ENCODE measurements at places on chromosomes 6 and 20.
A peak's percentile ranks its signal among the peaks of the same experiment; 100 is the strongest.

DNA sequence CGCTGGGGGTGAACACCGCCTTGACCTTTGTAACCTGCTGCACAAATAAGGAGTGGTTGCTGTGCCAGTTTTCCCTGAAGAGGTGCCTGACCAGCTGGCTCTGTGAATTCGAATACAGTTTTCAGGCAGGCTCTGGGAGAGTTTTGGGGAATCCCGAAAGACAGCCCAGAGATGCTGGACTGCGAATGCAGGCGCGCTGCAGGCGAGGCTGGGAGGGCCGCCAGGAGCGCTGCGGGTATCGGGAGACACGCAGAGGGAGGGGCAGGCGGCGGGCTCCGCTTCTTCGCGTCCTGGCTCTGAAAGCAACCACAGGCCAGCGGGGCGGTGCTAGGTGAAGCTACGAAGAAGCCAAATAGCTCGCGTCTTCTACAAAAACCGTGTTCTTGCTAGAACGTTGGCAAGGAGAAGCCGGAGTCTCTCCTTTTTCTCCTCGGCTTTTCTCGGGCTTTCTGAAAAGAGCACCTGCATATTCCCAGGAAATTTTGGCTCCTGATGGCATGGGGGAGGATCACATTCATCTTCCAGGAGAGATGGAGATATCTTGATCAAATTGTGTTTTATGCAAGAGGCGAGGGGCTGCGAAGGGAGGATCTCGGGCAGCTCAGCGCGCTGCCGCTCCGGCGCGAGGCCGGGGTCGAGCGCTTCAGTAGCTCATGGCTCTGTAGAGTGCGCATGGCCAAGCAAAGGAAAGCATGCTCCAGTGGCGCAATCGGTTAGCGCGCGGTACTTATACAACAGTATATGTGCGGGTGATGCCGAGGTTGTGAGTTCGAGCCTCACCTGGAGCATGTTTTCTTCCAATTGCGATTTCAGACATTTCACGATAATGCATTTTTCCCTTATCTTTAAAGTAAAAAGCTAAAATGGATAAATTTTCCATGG lies 158.1 kb upstream of the ZNF184 start:
- H3K27me3 ChIP-seq = peaks cover 73% of the 10 kb centered on the region
- H3K36me3 ChIP-seq = no peaks in the 10 kb centered on the region
- no peaks in the 10 kb centered on the region for H3K4me1 ChIP-seq
- peak overlapping the region; percentile 50 for H3K4me3 ChIP-seq

DNA sequence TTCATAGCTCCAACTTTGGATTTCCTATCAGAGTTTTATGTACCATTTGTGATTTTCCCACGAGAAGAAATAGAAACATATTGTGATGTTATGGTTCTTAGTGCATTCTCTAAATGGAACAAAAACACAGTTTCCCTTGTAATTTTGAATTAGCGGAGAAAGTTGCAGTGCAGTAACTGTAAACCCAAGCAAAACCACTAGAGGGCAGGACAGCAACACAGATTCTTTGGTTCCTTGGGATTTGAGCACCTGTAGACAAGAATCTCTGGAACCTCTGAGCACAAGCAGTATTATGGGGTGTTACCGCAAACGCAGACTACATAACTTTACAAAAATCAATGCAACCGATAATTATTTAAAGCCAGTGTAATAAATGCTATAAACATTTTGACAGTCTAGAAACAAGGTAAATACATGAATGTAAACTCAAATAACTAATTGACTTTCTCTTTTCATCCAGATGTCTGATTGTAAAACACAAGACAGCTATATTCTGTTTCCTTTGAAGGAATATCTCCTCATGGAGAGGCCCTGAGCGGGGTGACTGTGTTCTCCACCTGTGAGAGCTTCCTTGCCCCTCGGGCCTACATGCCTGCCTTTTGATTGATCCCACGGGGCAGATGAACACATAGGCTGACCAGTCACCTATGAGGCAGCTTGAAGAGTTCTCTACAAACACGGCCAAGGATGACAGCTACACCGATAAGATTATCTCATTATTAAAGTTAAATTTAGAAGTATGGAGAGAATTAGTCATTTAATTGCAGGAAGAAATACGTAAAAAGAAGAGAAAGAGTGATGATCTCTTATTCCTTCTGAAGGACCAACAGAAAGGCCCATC lies 67.5 kb upstream of the COL21A1 start:
- H3K36me3 ChIP-seq = no peaks in the 10 kb centered on the region
- H3K27ac ChIP-seq = no peak overlapping the region
- H3K4me3 ChIP-seq = no peak overlapping the region
- no peaks in the 10 kb centered on the region for H3K27me3 ChIP-seq

DNA sequence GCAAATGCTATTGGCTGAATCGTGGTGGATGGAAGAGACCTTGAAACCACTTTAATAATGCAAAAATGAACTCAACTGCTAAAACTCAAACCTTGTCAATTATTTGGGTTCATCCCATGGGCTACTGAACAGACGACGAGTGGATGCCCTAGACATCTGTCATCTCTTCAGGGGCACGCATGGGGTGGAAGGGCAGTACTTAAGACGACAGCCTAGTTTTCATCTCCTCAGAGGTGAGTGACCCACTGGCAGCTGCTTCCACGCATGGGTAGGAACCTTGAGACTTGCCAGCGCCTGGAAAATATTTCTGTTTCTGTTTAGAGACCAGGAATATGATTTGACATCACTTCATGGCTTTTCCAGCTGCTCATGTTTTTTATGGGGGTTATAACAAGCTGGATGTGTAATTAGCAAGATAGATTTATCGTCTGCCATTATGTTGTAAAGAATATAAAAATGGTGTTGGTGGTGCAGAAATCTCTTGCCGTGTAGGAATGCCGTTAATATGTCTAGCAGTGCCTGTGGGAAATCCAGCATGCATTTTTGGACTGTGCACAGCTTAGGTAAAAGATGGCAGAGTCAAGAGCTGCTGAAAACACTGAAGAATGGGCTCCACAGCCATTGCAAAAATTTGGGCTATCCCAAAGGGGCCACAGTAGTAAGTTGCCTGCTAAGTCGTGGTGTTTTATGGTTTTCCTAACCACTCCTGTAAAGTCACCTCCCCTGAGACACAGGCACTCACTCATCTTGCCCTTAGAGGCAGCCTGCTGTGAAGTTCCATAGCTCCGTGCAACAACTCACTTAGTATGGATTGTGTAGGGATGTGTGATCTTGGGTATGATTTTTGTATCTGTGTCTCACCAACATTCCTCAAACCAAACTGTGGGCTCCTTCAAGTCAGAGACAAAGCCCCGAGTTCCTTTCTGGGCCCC lies 203.3 kb downstream of the EYA2 start:
- no peak overlapping the region for H3K4me3 ChIP-seq
- H3K27ac ChIP-seq = no peak overlapping the region
- peaks cover 24% of the 10 kb centered on the region for H3K36me3 ChIP-seq
- no peak for ATAC-seq

- H3K27ac ChIP-seq = no peak overlapping the region
- no peaks in the 10 kb centered on the region for H3K27me3 ChIP-seq
- H3K4me1 ChIP-seq = peaks cover 23% of the 10 kb centered on the region
- no peak overlapping the region for H3K4me3 ChIP-seq
These were observed 135.5 kb upstream of the LRFN2 start for GRCh38 chr6:40722553-40723258.

- H3K36me3 ChIP-seq = no peaks in the 10 kb centered on the region
- peaks cover 5% of the 10 kb centered on the region for H3K4me1 ChIP-seq
- peak; percentile 82 for ATAC-seq
- H3K27me3 ChIP-seq = peaks cover 22% of the 10 kb centered on the region
These were observed 29.0 kb downstream of the MOCS3 start for GRCh38 chr20:50987493-50988210.

GRCh38 chr20:47427746-47428145 lies 71.2 kb upstream of the ZMYND8 start:
- peaks cover 8% of the 10 kb centered on the region for H3K36me3 ChIP-seq
- no peak for ATAC-seq
- peak overlapping the region; percentile 32 for H3K27ac ChIP-seq
- H3K27me3 ChIP-seq = no peaks in the 10 kb centered on the region

DNA sequence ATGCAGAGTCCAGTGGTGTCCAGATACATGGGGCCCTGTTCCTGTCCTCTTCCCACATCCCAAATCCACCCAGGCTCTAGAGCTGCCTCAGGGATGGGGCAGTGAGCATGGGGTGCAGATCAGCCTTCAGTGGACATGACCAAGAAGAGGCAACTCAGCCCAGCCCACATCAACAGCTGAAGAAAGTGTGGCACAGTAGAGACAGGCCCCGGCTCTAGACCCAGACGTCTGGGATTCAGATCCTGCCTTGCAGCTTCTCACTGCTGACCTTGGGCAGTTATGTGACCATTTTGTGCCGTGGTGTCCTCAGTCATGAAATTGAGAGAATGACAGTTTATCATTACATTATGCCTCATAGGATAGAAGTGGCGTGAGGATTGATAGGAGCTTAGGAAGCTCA lies 54.6 kb upstream of the CST7 start:
- H3K27ac ChIP-seq = no peak overlapping the region
- peaks cover 25% of the 10 kb centered on the region for H3K27me3 ChIP-seq
- no peak for ATAC-seq
- no peak overlapping the region for H3K4me3 ChIP-seq
- H3K4me1 ChIP-seq = no peaks in the 10 kb centered on the region

- no peaks in the 10 kb centered on the region for H3K27me3 ChIP-seq
- ATAC-seq = no peak
- no peak overlapping the region for H3K4me3 ChIP-seq
- H3K27ac ChIP-seq = peak overlapping the region; percentile 78
- H3K4me1 ChIP-seq = peaks cover 61% of the 10 kb centered on the region
- peaks cover 36% of the 10 kb centered on the region for H3K36me3 ChIP-seq
These were observed 68.6 kb downstream of the ABHD12 start for GRCh38 chr20:25321991-25322390.

DNA sequence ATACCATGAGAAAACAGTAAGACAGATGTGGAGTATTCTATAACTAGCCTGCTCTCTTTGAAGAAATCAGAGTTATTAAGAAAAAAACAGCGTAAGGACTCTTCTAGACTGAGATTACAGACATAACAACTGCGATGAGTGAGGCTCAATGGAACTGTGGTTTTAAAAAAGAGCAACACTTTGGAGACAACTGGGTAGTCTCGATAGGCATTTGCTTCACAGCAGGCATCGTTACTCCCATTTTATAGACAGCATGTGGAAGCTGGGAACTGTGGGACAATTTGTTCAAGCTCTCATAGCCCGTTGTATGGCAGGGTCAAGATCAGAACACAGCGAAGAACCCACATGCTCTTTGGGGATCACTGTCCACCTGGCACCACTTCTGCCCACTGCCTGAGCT lies 4.6 kb downstream of the FKBP1A start:
- H3K4me1 ChIP-seq = peaks cover 76% of the 10 kb centered on the region
- H3K36me3 ChIP-seq = peaks cover 22% of the 10 kb centered on the region

DNA sequence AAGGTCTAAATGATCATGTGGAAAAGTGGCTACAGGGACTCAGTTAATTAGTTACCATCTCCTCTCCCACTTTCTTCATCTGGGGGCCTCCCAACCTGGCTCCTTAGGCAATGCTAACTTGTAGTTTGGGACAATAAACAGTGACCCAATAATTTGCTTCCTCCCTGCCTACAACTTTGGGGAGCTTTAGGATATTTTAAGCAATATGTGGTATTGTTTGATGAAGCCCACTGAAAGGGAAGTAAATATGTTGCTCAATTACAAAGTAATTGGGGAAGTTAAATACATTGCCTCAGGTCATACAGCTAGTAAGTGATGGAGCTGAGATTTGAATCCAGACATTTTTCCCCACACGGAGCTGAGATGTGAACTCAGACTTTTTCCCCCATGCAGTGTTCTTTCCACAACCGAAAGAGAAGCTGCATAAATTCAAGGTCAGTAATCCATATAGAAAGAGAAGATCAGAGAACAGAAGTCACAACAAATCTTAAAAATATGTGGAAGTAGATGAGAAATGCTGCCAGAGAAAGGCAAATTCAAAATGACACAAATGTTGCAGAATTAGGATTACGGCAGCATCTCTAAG lies 26.6 kb downstream of the ZHX3 start:
- peaks cover 5% of the 10 kb centered on the region for H3K4me1 ChIP-seq
- H3K4me3 ChIP-seq = no peak overlapping the region
- ATAC-seq = no peak
- H3K36me3 ChIP-seq = peaks cover 14% of the 10 kb centered on the region

DNA sequence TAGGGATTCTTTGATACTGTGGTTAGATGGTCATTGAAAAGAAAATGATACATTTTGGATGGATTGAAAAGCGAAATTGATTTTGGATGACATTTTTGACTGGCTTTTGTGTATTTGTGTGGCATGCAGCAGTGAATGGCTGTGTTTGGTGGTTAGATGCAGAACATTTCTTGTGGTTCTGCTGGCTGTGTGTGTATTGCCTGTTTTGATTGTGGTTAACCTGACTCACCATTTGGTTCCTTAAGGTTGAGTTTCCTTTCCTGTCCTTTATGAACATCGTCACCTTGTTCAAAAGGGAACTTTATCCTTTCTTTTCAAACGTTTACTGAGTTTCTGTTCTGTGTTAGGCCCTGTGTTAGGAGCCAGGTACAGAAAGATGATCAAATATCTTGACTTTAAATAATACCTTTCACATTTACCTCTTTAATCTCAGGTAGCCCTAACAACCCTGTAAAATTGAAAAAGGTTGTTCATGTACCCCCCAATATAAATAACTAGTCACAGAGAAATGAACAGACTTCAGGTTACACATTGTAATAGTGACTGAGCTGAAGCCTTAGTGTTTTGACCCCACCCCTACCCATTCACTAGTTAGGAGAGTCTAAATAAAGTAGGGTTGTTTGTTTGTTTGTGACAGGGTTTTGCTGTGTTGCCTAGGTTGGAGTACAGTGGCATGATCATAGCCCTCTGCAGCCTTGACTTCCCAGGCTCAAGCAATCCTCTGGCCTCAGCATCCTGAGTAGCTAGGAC lies 23.8 kb downstream of the ANKS1A start:
- peaks cover 32% of the 10 kb centered on the region for H3K4me1 ChIP-seq
- H3K27ac ChIP-seq = no peak overlapping the region
- H3K4me3 ChIP-seq = peak overlapping the region; percentile 2

- no peak overlapping the region for H3K27ac ChIP-seq
- no peak for ATAC-seq
- H3K4me1 ChIP-seq = no peaks in the 10 kb centered on the region
- H3K27me3 ChIP-seq = peaks cover 50% of the 10 kb centered on the region
- no peak overlapping the region for H3K4me3 ChIP-seq
These were observed 100.7 kb downstream of the VEGFA start for GRCh38 chr6:43870660-43871061.

GRCh38 chr6:470051-470900 lies 78.7 kb downstream of the IRF4 start:
- H3K27me3 ChIP-seq = peaks cover 16% of the 10 kb centered on the region
- no peak for ATAC-seq
- H3K36me3 ChIP-seq = no peaks in the 10 kb centered on the region
- H3K4me3 ChIP-seq = peak overlapping the region; percentile 40
- peaks cover 54% of the 10 kb centered on the region for H3K4me1 ChIP-seq
